ENCODE measurements at places on chromosomes 12 and 14.

DNA sequence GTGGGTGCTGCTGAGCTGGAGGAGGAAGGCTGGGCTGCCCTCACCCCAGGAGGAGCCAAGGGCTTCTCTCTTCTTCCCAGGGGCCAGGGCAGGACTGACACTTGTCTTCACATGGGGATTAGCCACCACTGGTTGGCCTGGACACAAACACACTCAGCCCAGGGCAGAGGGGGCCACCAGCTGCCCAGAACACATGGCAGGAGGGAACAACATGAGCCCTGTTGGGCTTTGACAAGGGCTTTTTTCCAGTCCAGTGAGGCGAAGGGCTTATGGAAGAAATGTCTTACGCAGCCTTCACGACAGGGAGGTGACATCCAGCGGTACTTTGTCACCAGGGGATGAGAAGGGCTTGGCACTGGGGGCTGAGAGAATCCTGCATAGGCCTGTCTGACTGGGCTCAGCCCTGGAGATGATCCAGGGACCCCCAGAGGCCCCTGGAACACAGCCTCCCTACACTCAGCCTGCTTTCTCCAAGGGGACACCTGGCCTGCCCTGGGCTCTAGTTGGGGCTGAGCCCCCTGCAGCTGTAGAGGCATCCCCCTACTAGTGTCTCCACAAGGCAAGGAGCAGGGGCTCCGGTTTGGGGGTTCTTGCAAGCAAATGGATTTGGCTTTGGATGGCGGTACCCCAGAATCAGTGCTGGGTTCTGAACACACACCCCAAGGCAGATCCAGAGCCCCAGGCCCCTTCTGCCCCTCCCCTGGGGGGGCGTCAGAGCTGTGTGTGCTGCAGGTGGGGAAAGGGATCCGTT, 18.9 kb downstream of the ARL6IP4 start:
- no peak for DNase-seq

DNA sequence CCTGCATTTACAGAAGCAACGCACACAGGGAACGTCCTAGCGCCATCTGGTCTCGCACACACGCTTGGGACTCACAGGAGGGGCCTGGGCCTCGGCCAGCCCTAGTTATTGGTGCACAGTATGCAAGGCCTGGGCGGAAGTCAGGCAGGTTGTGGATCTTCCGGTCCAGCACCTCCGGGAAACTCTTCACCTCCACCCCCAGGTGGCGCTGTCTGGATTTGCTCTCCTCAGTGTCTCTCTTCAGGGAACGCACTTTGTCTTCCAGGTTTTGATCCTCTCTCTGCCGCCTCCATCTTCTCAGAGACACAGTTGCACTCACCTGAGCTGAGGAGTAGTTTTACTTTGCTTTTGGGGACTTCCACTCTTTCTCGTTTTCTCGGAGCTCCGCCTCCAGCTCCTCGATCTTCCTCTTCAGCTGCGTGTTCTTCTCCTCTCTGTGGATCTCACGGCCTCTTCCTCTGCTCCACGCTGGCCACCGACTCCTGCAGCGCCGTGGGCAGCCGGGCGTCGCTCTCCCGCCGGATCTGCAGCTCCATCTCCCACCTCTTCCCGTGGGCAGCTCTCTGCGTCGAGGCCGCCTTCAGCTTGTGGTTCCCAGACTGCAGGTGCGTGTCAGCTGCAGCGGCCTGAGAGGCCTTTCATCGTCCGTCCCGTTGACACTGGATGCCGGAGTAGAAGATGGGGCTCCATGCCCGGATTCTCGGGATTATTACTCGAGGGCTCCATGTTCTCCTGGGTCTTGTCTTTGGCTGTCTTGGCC, 933.8 kb downstream of the TMEM121 start:
- no peak for DNase-seq

DNA sequence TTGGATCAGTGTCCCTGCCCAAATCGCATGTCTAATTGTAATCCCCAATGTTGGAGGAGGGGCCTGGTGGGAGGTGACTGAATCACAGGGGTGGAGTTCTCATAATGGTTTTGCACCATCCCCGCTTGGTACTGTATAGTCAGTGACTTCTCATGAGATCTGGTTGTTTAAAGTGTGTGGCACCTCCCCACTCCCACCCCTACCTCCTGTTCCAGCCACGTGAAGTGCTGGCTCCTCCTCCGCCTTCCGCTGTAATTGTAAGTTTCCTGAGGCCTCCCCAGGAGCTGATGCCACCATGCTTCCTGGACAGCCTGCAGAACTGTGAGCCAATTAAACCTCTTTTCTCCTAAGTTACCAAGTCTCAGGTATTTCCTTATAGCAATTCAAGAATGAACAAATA, 67.2 kb downstream of the FERMT2 start:
- no peak for DNase-seq

GRCh38 chr14:55048900-55049436, 2.5 kb upstream of the MAPK1IP1L start:
- DNase-seq: no peak

- DNase-seq: peak; percentile 62
These were observed 9.5 kb downstream of the VASH1 start for GRCh38 chr14:76770521-76771436.

DNA sequence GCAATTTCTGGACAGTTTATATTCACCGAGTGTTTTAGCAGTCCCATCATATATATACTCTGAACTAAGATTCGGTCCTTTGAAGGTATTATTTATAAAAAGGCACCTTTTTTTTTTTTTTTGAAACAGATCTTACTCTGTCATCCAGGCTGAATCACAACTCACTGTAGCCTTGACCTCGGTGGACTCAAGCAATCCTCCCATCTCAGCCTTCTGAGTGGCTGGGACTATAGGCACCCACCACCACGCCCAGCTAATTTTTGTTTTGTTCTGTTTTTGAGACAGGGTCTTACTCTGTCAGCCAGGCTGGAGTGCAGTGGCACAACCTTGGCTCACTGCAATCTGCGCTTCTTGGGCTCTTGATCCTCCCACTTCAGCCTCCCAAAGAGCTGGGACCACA, 52.1 kb downstream of the BTBD7 start:
- DNase-seq: no peak

DNA sequence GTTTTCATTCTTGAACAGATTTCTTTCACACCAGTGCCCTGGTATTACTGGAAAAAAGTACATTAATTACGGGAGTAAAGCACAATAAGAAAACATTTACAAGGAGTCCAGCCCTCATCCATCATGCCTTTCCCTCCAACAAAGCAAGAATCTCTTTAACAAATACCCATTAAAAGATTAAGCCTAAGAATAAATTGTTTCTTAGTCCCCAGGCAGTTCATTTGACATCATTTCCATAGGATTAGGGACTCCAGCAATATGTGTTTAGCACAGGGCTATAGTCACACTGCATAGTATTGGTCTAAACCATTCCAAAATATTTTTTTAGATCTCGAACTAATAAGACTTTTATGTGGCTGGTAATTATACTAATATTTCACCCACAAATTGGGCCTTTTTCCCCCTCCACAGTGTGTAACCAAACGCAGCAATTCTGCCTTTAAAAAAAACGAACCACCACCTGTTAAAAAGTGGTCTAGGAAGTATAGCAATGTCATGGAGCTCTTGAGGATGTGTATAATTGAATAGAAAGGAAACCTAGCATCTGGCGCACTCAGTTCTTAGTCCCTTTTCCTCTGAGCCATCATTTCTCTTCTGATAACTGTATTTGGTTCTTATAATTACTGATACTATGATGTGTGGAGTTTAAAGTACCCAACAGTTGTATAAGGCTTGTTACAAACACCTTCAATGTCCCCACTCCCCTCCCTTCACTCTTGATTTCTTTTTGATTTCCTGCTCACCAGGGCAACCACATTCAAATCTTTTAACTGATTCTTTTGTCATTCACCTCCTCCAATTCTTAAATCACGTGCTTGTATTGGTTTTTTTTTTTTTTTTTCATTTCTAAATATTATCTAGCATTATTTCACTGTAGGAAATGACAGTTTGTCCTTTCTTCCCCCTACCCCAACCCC, 138.7 kb downstream of the ETV6 start:
- no peak for DNase-seq

DNA sequence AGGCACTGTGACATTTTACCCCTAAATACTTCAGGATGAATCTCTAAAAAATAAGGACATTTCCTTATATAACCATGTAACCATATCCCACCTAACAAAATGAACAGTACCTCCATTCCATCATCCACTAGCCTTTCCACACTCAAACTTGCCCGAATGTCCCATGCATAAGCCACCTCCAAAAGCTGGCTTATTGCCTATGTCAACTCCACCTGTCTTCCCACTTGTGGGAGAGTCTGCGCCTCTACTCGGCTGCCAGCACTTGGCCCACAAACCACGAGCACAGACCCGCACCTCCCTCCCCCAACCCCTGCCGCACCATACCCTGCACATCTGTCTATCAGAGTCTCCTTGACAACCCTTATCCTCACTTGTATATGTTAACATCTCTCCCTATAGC, 165.8 kb downstream of the CALM1 start:
- no peak for DNase-seq

GRCh38 chr14:101739446-101740141, 21.9 kb upstream of the PPP2R5C start:
- DNase-seq: no peak

GRCh38 chr12:108214486-108214885, 85.4 kb downstream of the WSCD2 start:
- DNase-seq: no peak

- DNase-seq: no peak
These were observed 227.7 kb upstream of the NPAS3 start for GRCh38 chr14:32710731-32711680.

DNA sequence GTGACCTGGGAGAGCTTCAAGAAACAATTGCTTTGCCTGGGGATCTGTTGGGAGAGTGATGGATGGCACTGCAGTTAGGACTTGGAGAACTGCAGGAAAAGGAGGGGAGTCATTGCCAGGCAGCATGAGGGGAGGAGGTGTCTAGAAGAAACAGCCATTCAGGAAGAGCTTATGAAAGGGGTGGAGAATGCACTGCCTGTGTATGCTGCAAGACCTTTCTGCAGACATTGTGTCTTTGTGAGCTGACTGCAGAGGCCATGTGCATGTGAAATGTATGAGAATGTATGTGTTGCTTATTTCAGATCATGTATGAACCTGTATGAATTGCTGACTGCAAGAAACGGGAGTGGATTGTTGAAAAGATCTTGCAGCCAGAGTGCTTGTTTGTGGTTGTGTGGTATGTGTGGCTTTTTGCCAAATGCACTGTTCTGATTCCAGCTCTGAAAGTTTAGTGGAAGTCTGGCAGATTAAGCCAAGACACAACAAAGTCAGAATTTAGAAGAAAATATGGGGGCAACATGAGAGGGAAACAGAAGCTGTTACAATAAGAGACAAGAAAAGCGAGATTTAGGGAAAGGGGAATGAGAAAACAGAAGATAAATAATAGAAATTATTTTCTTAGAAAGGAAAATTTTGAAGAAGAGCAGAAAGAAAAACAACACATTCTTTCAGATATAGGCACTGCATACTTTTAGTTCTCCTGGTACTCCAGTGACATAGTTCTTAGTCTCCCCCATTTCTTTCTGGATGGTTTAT, 9.8 kb upstream of the RIMKLB start:
- peak; percentile 74 for DNase-seq

DNA sequence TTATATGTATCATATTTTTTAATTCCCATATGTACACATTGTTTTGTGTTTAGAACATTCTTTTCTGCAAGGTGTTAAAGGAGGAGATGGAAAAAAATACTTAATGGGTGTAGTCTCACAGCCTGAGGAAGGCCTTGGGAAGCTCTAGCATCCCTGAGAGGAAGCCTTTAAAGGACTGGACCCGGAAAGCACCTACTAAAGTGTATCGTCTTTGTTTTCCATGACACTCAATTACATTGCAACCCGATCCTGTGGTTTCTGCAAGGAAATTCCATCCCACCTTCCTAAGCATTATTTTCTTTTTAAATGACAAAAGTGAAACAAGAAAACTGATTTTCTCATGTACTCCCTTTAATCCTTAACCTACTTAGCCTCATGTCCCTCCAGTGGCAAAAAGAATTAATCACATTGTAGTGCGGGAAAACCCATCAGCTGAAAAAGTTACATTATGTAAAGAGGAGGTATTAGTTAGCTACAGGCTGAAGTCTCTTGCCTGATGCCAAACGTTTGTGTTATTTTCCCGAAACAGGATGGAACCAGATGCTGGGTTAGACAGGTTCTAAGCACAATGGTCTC, 147.8 kb upstream of the CPSF6 start:
- DNase-seq: no peak

- DNase-seq: no peak
These were observed 1.9 kb downstream of the PTPN21 start for GRCh38 chr14:88552876-88553275.

GRCh38 chr14:75413013-75413412, 14.8 kb upstream of the JDP2 start:
- DNase-seq: no peak

DNA sequence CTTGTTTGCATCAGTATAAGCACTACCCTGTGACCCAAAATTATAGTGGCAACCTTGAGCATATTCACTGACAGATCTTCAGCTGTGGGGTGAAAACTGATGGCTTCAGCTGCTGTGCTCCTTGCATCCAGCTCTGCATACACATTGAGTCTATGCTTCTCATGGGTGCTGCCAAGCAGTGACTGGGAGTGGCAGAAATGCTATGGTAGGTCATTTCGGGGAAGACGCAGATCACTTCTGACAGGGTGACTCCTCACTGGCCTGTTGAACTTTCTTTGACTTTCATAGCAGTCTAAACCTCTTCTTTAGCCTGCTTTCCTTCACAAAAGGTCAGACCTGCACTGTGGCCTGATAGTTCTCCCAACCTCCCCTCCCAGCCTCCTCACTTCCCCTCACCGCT, 5.6 kb upstream of the ALDH1L2 start:
- DNase-seq: no peak

DNA sequence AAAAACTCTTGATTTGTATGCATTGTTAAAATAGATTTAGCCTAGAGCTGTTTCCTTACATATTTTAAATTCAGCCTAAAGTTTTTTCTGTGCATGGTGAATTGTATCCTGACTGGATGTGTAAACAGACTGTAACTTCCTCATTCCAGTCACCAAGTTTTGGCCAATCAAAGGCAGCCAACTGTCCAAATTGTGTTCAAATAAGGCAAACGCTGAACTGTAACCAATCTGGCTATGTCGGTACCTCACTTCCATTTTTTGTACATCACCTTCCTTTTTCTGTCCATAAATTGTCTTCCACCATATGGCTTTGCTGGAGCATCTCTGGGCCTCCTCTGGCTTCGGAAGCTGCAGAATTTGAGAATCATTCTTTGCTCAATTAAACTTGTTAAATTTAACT, 1921.9 kb upstream of the SEL1L start:
- DNase-seq: no peak

DNA sequence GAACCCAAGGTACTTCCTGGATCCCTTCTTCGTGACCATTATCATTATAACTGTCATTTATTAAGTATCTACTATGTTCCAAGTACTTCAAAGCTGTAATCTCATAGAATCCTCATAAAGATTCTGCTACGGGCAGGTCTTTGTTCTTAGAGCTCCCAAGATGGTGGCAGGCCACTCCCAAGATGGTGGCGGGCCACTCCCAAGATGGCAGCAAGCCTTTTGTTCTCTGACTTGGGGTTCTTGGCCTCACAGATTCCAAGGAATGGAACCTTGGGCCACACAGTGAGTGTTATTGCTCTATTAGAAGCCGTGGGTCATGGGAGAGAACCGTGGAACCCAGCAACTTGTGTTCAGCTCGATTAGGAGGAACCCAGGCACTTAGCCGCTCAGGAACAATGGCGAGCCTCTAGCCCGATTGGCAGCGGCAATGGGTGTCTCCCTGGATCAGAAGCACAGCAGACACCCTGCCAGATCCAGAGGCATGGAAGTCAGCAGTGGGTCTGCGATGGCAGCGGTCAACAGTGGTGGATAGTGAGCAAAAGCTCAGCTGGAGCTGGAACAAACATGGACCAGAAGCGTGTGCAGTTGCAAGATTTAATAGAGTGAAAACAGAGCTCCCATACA, 193.7 kb upstream of the BTG1 start:
- no peak for DNase-seq

- no peak for DNase-seq
These were observed 100.7 kb downstream of the SMOC1 start for GRCh38 chr14:69979882-69980281.
